ENCODE measurements at places on chromosomes 3 and 15.
A peak's percentile ranks its signal among the peaks of the same experiment; 100 is the strongest.

- DNase-seq, result no peak
Measured at GRCh38 chr3:89506462-89507103, 399.2 kb downstream of the EPHA3 start.

- no peak for DNase-seq
Measured at GRCh38 chr15:83710452-83710851, 56.5 kb downstream of the ADAMTSL3 start.

DNA sequence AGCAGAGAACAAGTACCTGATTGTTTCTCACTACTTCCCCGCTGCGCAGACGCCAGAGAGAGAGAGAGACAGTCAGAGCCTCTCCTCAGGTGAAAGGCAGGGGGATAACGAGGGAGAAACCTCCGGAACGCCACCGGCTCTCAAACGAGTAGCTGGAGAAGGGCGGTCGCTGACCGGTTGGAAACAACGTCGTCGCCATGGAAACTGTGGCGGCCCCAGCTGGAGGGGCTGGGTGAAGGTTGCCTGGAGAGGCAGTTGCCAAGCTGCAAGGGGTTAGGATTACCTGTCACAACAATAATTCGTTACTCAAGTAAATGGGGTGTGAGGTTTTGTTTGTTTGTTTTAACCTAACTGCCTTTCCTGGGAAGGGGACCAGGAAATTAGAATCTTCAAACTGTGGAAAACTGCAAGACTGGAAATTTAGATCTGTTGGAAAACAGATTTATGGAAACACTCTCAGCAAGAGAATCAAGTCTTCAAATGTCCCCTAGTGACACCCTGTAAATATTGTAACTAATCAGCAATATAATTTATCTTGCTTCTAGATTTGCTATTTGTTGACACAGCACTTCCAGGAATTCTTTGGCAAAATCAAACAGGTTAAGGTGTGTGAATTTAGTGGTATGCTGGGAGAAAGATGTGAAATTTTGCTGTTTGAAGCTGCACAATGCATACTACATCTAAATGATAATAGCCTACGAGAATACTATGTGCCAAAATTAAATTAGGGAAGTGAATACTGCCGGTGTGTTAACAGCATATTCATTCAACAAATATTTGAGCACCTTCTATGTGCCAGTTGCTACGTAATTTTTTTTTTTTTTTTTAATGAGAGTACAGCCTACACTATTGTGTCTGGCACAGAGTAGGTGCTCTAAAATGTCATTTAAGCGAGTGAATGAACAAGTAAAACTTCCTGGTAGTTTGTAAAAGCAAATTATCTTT, at the start of gene DNAH12:
Gene DNAH12, minus strand, starts transcription at position 164 of the 945 bp plus-strand sequence. CDS start 1,474 bp downstream, outside the sequence.
- no peak for DNase-seq

DNA sequence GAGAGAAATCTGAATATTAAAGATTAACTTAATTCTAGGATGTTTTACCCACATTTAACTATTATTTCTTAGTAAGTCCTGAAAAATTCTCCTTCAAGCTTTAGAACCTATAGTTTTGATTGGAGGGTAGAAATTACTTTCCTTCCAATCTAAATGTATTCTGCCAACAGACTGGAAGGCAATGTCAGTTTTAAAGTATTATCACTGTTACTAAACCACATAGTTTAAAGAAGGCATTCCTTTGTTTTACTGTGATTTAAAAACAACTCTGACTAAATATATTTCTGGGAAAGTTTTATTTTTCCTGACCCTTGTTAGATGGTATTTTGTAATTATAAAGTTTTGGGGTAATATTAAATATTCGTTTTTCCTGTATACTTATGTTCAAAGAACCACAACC, 382.5 kb downstream of the TBC1D5 start:
- DNase-seq, result no peak

- no peak for DNase-seq
Measured at GRCh38 chr3:171849617-171850319, 6.6 kb downstream of the TMEM212 start.

DNA sequence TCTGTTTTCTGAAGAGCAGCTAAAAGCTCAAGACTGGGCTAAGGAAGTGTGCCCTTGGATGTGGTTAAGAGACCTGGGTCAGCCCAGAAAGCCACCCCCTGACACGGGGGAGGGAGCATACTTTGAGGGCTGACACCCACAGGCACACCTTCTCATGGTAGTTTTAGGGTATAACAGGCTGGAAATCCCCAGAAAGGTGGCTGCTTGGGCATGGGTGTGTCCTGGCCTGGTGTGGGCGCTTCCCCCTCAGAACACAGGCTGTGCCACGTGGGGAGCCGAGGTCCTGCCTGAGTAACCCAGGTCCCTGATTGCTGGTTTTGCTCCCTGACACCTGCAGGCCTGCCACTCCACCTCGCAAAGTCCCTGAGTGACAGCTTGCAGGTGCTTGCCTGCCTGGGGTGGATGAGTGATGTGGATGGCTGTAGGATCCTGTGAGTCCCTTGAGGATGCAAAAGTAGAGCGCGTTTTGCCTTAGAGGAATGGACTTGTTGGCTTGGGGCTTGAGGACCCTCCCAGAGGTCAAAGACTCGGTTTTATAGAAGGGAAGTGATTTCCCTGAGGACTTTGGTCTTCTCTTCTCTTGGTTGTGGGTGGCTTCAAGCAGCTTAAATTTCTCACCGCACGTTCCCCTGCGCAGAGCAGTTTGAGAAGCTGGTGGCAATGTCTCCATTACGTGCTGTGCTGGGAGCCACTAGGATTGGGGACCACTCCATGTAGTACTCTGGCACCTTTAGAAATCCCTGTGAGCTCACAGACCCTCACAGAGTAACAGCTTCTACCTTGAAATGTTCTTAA, 94.4 kb downstream of the DNASE1L3 start:
- no peak for DNase-seq

DNA sequence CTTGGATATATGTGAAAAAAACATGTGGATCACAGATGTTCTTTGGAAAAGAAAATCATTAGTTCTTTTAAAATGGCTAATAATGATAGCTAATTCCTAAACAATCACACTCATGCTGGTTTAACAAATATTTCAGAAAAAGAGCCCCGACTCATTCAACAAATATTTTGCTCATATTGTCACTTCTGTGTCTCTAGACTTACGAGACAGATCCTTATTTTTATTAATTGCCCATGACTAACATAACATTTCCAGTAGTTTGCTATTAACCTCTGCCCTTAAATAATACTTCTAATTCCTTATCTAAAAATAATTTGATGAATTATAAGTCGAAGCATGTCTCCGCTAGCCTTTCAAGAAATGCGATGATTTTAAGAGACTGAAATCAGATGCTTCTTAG, 70.4 kb downstream of the SATB1 start:
- no peak for DNase-seq

DNA sequence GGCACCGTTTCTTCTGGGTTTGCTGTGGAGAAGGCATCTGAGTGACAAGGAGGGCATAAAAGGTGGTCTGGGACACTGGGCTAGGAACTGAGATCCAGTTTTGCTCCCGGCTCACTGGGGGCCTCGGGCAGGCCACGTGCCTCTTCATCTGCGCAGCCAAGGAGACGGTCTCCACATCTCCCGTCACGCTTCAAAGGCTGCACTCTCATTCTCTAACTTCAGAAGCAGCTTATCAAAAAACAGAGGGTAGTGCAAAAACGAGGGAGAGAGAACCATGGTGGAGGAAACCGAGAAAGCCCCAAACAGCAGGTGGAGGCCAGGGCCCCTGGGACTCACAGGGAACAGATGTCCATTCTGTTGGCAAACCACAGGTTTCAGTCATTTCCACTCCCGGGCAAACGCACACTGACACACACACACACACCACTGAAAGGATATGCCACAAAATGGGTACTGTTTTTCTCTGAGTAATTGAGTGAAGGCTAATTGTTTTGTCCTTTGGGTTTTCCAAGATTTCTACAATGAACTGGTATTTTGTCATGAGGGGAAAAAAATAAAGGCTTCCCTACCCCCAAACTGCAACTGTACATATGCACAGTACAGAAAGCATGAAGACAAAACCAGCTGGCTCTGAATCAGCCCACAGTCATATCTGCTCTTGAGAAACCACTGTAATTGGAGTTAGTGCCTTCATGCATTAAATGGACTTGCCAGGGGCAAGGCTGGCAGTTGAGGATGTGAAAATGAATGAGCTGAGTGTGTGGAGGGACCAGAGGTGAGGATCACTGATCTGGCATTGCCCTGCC, 71.9 kb downstream of the MGLL start:
- peak; percentile 41 for DNase-seq

GRCh38 chr3:53758846-53759245, 87.4 kb downstream of the CHDH start:
- no peak for DNase-seq

- DNase-seq, result no peak
Measured at GRCh38 chr3:126181398-126181725, 976 bp upstream of the ALDH1L1 start.

DNA sequence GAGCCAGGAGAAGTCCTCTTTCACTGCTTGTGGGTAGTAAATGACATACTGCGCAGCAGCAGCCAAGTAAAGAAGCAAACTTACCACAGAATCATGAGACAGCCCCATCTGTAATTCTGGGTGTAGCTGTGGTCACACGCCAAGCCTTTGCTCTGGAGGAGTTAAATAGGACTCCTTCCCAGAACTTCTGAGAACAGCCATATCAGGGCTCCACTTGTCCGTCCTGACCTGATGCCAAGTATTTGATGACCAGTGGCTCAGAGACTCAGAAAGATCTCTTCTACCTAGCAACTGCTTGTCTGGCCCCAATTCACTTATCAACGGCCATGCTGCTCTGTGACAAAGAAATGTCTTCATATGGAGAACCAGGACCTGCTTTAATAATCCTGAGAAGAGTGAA, 20.6 kb upstream of the GOLIM4 start:
- no peak for DNase-seq

- no peak for DNase-seq
Measured at GRCh38 chr3:64595253-64595694, 92.5 kb downstream of the ADAMTS9 start.

DNA sequence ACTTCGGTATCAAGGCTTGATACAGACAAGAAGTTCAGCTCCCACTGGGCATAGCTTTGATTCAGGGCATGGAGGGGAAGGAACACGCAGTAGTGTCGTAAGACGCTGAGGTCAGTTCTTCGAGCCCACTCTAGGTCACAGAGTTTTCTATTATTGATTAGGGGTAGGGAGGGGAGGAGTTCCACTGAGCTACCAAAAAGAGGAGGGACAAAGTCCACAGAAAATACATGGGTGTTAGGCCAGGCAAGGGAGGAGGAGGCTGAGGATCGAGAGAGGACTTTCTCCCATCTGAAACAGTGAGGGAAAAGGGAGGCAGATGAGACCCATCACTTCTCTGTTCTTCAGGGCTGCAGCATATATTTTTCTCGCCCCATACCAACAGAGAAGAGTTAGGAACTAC, 75.1 kb upstream of the GUCA1C start:
- DNase-seq, result no peak
